ENCODE measurements at places on chromosomes 2 and 18.
A peak's percentile ranks its signal among the peaks of the same experiment; 100 is the strongest.

DNA sequence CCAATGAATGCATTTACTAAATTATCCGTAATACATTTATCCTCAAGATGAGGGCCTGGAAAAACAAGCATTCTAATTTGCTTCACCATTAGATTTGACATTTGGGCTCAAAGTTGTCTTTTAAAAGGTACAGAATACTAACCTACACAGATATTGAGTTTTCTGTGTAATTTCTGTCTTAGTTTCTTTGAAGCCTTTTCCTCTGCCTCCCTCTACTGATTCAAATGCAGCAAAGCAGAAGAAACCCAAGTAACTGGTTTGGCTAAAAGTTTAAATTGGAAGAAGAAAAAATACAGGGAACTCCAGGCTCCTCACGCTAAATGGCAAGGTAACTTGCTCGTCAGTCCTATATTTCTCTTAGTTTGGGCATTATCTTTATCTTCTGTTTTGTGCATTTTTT is 53.3 kb upstream of the SLC5A7 start:
- DNase-seq: no peak

GRCh38 chr18:58863539-58864145 is 1.0 kb upstream of the ZNF532 start:
- DNase-seq: no peak

DNA sequence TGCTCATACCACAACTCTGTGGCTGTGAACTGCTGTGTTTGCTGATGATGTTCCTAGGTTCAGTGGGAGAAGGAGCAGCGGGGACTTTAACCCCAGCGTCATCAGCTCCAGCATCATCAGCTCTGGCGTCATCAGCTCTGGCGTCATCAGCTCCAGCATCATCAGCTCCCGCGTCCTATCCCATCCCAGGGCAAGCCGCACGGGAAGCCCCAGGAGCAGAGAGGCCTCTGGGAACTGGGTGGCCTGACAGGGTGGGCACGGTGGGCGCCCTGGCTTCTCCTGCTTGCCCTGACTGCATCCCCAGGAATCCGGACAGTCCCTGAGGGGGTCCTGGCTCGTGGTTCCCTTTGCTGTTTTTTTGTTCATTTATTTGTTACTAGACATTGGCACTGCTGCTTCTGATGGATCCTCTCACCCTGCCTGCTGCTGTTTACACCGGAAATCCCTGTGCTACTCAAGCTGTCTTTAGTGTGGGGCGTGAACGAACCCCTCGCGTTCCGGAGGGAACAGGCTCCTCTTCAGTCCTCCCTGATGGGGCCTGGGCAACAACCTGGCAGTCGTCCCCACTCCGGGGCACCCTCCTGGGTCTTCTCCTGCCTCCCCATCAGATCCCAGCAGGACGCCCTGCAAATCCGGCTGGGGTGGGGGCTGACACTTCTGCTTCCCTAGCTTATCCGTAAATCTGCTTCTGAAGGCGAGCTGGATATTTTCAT is 67.1 kb upstream of the PXDN start:
- no peak for DNase-seq

DNA sequence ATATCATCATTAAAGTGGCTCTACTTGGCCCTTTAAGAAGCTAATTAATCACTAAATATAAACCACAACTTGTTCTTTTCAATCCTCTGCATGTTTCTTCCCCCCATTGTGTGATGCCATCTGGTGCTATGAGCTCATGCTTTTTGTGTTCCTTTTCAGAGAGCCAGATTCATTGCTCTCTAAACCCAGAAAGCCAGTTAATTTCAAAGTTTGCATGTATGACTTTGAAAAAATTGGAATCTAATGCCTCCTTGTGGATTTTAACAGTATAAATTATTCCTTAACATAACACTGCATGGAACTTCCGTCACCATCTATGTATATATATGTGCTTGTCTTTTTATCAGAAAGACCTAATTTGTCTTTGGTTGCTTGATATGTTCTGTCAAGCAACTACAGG is 31.1 kb downstream of the TMEM178A start:
- peak; percentile 44 for DNase-seq

- DNase-seq: no peak
These were observed 105.6 kb upstream of the NABP1 start for GRCh38 chr2:191572319-191572718.

DNA sequence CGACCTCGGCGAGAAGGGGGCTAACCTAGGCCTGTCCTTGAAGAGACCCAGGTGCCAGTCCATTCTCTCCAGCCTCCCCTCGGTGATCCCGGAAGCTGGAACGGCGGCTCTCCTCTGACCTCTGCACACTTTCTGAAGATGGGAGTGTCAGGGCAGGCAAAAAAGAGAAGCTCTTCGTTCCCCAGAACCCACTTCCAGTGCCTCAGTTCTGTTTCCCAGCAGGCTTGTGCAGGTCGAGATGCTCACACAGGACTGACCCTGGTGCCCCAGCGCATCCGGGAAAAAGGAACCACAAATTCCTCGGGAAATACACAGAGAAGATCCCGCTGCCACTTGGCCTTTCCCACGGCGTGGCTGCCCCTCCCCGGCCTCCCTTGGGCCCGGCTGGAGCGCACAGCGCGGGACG is 681 bp upstream of the PTPN18 start:
- no peak for DNase-seq

GRCh38 chr2:69571189-69571588 is 72.3 kb downstream of the AAK1 start:
- no peak for DNase-seq

GRCh38 chr18:75896865-75897264 is 469.4 kb upstream of the SMIM21 start:
- peak; percentile 81 for DNase-seq

- DNase-seq: no peak
These were observed 15.4 kb downstream of the ARHGAP28 start for GRCh38 chr18:6744816-6745455.

Data from NCI-H2081 treated with DMSO at 0.1 percent for 48 hours (cell line).